Right cardiac atrium (tissue), 5 donors: ENCODE measurements at places on chromosomes 7 and 10. TPM values are rescaled to one million over a fixed set of nuclear protein-coding genes. Genes with fewer than 3 reads are reported as not detected.
A peak's percentile ranks its signal among the peaks of the same experiment; 100 is the strongest.

DNA sequence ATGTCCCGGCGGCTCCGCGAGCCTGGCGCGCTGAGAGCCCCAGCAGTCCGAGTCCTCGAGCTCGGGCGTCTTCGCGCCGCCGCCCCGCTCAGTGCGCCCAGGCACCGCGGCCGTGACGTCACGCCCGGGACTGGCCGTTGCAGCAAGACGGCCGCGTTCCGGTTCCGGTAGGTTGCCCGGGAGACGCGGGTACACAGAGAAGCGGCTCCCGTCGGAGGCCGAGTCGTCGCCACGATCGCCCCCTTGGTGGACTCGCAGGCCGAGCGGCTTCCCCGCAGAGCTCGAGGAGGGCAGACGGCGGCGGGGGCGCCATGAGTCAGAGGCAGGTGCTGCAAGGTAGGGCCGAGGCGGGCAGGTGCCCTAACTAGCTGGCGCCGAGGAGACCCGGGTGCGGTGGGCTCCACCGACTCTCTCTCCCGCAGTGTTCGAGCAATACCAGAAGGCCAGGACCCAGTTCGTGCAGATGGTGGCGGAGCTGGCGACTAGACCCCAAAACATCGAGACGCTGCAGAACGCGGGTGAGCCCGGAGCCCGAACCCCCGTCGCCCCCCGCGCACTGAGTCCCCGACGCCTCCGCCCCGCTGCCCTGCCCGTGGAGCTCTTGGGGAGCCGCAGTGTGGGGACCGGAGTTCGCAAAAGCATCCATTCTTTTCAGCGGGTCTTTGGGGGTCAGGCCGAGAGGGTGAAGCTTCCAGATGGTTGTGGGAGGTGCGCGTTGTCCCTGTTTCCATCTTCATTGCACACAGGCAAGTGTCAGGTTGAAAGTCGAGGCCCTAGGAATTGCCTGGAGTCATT lies at the start of gene SPAG6:
Gene SPAG6 (plus strand): TSS at position 196 of the 795 bp plus-strand sequence. CDS start 116 bp downstream, at position 312.
- DNase-seq = peak; percentile 82

DNA sequence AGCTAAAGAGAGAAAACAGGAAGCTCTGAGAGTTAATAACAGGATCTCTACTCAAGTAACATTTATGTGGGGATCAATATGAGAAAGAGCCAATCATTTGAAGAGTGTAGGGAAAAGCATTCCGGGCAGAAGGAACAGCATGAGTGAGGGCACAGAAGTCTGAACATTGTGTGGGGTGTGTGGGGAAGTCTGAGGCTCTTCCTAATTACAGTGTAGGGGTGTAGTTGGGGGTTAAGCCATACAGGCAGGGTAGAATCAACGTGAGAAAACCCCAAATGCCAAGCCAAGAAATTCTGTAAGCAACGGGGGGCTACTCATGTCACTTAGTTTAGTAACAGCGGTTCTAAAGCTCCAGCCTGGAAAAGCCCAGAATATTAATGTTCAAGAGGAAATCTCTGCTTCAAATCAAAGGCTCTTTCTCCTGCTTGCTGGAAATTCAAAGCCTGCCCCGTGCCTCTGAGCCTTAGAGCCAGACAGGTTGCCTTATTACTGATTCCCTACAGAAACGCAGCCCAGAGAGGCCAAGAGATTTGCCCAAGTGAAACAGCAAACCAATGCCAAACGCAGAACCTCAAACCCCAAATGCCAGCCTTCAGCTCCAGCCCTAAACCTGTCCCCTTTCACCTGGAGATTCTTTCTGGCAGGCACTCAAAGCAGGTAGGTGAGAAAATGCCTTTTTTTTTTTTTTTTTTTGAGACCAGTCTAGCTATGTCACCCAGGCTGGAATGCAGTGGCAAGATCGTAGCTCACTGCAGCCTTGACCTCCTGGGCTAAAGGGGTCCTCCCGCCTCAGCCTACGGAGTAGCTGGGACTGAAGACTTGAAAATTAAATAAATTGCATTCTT lies 36.1 kb downstream of the DNAJB12 start:
- DNase-seq = no peak

- DNase-seq = no peak
Measured at GRCh38 chr7:112080441-112080840, 125.8 kb downstream of the DOCK4 start.

DNA sequence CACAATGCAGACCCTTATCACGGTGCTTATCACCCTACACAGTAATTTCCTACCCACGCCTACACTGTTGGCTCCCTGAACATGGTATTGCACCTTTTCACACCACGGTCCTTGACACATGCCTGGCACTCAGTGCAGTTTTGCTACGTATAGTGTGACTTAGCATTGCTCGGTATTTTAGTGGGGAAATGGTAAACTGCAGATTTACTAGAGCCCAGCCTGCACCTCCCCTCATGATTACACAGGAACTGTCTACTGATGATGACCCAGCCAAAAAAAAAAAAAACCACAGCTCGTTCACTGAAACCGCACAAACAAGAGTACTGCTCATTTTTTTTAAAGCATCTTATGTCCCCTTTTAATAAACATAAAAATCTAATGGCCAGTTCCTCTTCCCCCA lies 124.2 kb upstream of the ZNF746 start:
- DNase-seq = no peak

- no peak for DNase-seq
Measured at GRCh38 chr10:52814506-52814905, 41.9 kb upstream of the MBL2 start.

DNA sequence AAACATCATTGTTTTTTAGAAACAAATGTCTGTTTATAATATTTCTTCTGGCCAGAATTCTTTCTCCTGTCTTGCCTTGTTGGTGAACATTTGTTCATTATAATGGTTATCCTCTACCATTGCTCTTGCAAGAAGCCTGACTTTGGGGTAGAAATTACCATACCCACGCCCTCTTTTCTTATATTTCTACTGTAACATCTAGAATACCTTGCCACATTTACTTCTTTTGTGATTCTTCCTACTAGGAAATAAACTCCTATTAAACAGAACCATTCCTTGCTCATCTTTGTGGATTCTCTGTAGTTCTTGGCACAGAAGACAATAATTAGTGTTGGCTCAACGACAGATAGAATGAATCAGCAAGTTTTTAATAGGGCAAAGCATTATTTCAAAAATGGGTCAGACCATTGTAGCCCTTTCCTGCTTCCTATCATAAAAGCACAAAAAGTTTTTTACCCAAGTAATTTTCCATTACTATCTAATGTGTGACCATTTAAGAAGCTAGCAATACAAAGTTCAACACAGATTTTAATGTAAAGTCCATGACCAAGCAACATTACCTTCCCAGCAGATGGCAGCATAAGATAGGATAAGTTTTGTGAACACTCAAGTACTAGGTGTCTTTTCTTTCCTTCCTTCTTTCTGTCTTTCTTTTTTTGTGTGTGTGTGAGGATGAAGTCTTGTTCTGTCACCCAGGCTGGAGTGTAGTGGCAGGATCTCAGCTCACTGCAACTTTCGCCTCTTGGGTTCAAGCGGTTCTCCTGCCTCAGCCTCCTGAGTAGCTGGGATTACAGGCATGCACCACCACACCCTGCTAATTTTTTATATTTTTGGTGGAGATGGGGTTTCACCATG lies 270.4 kb downstream of the HGF start:
- no peak for DNase-seq

GRCh38 chr10:122555442-122555841 lies 5.1 kb upstream of the DMBT1 start:
- no peak for DNase-seq

GRCh38 chr7:114933658-114934057 lies 11.8 kb downstream of the MDFIC start:
- DNase-seq = no peak

- no peak for DNase-seq
Measured at GRCh38 chr10:34206078-34206934, 608.8 kb downstream of the PARD3 start.

DNA sequence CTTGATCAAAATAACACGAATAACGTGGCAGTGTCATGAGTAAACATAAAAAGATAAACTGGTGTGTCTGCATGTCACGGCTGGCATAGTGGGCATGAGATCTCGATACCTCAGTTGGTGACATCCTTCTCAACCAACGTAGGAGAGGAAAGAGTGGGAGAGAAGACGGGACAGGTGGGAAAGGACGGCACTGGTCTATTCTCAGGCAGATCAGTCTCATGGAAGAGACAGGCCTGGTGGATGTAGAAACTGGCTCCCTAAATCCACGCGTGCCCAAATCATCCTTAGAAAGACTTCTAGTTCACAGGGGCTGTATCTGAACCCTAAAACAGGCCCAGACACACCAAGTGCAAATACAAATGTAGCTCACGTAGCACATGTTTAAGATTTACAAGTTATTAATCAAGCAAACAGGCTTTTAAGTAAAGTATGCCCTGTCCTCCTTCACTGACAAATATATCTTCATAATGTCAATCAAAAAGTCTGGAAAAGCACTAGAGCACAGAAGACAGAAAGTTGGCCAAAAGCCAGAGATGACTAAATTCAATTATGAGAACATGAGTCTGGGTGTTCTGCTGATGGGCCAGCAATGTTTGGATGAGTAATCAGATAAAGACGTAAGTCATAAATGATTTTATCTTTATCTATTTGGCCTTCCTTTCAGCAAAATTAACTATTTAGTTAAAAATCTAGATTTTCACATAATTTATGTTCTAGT lies 56.3 kb downstream of the SFMBT2 start:
- DNase-seq = no peak

DNA sequence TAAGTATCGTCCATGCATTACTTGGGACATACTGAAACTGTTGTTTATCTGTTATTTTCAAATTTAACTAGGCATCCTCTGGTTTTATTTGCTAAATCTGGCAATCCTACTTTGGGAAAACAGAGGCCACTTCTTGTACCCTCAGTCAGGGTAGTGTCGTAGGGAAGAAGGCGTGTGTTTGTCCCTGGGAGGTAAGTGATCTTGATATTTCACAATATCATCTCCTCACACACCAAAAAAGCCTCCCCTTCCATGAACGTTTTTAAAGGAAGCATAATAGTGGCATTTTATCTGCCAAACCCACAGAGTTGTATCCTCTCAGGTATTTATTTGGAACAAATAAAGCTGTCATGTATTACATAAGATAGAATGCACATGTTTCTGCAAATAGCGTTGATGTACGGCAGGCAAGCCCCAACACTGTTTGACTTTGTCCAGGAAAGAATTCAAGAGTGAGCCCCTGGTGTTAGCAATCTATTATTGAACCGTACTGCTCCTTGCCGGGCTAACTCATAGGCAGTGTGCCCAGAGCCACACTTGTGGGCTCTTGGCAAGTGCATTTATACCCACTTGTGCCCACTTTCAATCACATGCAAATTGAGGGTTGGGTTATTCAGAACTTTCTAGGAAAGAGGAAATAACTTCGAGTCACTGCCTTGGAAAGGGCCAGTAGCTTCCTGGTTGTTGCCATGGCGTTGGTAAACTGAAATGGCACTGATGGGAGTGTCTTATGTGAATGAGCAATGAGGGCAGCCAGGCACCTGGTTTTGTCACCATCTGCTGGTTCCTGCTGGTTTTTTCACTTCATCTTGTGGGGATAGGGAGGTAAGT lies 266.0 kb downstream of the USP6NL start:
- DNase-seq = no peak

DNA sequence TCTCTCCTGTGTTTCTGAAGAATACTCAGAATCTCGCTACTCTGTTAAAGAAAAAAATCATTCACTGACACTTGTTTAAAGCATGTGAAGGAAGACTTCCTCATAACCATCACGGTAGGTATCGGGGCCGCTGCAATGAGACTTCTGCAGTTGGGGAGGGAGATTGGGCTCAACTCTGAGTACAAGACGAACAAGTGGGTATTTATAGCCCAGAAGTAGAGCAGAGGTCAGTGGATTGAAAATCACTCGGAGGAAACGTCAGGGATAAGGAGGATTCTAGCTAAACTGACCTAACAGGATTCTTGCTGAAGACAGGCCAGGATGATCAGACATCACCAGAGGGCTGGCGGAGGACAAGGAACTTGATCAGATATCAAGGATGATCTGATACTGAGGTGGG lies 33.3 kb downstream of the ITPRIP start:
- DNase-seq = no peak

- DNase-seq = no peak
Measured at GRCh38 chr7:17690030-17690429, 250.3 kb downstream of the SNX13 start.

The NUTM2A gene
- 2.6 TPM for total RNA-seq

The HPS6 gene
- total RNA-seq = 10.8 TPM

The MYL10 gene
- not detected for total RNA-seq

The AUTS2 gene
- 10.6 TPM for total RNA-seq

The HEPACAM2 gene
- total RNA-seq = not detected

The HYAL4 gene
- total RNA-seq = not detected

The FAM25G gene
- total RNA-seq = not detected

The LRRC4 gene
- 5.6 TPM for total RNA-seq

The ANXA8 gene
- total RNA-seq = 0.67 TPM

The STOX1 gene
- total RNA-seq = 0.15 TPM

The NXPH1 gene
- not detected for total RNA-seq
